Karpas-422 (cell line): ENCODE measurements at places on chromosomes 7 and 10. TPM values are rescaled to one million over a fixed set of nuclear protein-coding genes. Genes with fewer than 3 reads are reported as not detected.

DNA sequence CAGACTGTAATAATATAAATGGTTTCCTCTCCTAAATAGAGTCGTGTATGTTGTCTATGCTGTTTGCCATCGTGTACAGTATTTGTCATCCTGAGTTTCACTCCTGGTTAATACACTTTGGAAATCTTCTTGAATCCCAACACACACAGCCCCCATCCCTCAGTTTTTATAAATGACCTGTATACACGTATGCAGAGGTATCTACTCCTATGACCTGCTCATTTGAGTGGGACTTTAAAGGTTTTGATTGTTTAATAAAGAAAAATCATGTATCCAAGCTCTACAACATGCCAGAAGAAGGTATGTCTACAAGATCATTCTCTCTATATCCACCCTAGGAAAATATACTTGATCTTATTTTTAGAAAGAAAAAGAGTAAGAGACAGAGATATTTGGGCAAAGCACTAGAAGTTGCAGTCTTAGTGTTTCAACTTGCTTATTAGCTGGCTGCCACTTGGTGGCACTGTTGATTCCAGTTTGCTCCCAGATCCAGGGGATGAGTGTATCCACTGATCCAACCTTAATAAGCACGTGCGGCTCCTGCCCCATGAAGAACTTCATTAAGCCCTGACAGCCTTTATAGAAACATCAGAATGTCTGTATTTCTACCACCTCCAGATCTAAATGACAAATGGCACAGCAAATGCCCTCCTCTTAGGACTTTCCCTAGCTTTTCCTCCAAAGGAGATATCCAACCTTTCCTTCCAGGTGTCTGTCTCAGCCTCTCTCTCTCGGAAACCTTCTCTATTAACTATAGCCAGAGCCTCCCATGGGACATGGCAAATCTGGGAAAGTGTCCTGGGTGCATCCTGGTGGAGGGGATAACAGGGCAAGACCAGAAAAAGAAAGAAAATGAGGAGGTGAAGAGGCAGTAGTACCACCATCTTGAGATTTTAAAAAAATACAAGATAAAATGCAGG is 181.6 kb upstream of the NEBL start:
- H3K4me3 ChIP-seq = no peak overlapping the region
- H3K27me3 ChIP-seq = no peaks in the 10 kb centered on the region
- DNase-seq = peak; percentile 79
- H3K36me3 ChIP-seq = no peaks in the 10 kb centered on the region

Gene ADGRA1
- total RNA-seq = not detected in 2 replicates

DNA sequence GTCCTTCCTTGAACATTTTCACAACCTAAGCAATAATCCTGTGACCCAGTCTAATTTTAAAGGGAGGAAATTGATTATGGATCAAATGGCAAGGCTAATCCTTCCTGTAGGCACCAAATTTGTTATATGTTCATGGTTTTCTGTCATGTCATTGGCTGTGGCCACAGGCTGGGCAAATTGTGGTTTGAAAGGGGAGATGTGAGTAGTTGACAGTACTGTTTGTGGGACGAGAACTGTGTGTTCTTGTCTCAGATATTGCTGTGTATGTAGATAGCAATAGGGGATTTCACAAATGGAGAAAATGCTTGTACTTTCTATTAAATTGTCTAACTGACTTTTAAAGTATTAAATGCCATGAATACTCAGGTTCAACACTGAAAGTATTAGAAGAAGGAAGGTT is 8.1 kb upstream of the PRKG1 start:
- H3K27me3 ChIP-seq = no peaks in the 10 kb centered on the region
- no peak overlapping the region for H3K4me3 ChIP-seq
- no peaks in the 10 kb centered on the region for H3K36me3 ChIP-seq
- no peak for DNase-seq
- H3K4me1 ChIP-seq = no peaks in the 10 kb centered on the region

Gene CYP26C1
- 0.14 and 0.30 TPM in 2 replicates for total RNA-seq

Gene SPDYE6
- not detected in 2 replicates for total RNA-seq

- no peak overlapping the region for H3K27ac ChIP-seq
- H3K36me3 ChIP-seq = no peaks in the 10 kb centered on the region
- DNase-seq = peak; percentile 37
These were observed 42.1 kb downstream of the AMZ1 start for GRCh38 chr7:2729893-2730716.

GRCh38 chr10:812787-813186 is 118.7 kb downstream of the LARP4B start:
- peaks cover 54% of the 10 kb centered on the region for H3K36me3 ChIP-seq
- H3K27me3 ChIP-seq = no peaks in the 10 kb centered on the region
- DNase-seq = no peak
- H3K27ac ChIP-seq = no peak overlapping the region
